ENCODE measurements at places on chromosomes 12 and 14.

GRCh38 chr12:26177283-26177682 lies 18.1 kb upstream of the SSPN start:
- no peak for DNase-seq

DNA sequence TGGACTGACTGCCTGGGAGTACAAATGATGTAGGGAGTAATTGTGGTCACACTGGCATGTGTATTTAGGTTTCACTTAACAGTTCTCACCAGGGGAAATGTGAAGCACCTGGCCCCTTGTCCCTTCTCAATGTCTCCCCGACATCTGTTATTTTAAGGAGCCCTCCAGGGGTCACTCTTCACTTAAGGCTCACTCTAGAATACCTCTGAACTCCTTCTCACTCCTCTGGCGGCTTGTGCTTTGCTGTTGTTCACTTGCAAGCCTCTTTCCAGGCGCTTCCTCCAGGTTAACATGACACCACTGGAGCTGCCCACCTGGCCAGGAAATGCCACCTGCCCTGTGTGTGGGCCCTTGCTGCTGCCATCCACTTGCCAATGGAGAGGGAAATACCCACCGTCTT lies 56.5 kb upstream of the GZMB start:
- DNase-seq: no peak

GRCh38 chr12:19885093-19885812 lies 446.0 kb downstream of the AEBP2 start:
- no peak for DNase-seq

- DNase-seq: no peak
Observed at GRCh38 chr14:68079941-68080697, 260.5 kb downstream of the RAD51B start.

DNA sequence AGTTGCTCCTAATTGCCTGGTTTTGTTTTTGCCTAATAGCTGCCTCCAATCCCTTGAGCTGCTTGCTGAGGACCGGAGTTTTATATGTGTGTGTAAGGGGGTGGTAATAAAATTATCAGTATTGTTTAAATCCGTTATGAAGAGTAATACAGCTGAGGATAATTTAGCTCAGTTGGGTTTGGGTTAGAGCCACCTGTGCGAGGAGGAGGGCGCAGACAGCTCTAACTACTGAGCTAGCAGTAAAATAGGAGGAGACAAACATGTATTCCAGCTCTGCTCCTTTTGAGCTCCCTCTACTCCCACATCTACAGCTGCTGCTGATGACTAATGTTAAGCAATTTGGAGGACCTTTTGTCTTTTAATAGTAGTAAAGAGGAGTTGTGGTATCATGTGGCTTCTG lies 61.5 kb downstream of the SPATS2 start:
- peak; percentile 46 for DNase-seq

GRCh38 chr12:88580051-88580871 lies at the start of gene KITLG:
Gene KITLG (minus strand): TSS chr12:88580471. CDS start chr12:88580278, 193 bp downstream.
- DNase-seq: peak; percentile 84

- DNase-seq: no peak
Observed at GRCh38 chr12:120563495-120563894, 17.7 kb downstream of the POP5 start.

DNA sequence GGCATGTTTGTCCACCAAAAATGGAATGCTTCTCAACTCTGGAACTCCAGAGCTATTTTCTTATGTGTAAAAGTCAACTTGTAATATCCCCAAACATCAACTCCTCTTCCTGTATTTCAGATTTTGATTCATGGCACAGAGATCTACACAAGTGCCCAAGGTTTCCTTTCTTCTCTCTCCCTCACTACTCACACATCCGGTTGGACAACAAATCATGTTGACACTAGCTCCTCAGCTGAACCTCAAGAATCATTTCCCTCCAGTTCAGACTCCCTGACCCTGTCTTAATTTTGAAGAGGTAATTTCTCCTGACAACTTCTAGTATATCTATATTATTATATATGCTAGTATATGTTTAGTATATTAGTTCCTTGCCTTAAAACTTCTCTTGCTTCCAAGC lies 485.4 kb upstream of the CCDC196 start:
- DNase-seq: no peak

- DNase-seq: no peak
Observed at GRCh38 chr14:101845896-101846295, 84.4 kb downstream of the PPP2R5C start.

- DNase-seq: no peak
Observed at GRCh38 chr14:23252420-23253333, 14.9 kb downstream of the RNF212B start.

GRCh38 chr14:34250959-34251358 lies 211.1 kb downstream of the SPTSSA start:
- DNase-seq: no peak

Measured in RKO (cell line).